DMS79 (cell line): ENCODE measurements at places on chromosomes 1 and 21.
A peak's percentile ranks its signal among the peaks of the same experiment; 100 is the strongest.

DNA sequence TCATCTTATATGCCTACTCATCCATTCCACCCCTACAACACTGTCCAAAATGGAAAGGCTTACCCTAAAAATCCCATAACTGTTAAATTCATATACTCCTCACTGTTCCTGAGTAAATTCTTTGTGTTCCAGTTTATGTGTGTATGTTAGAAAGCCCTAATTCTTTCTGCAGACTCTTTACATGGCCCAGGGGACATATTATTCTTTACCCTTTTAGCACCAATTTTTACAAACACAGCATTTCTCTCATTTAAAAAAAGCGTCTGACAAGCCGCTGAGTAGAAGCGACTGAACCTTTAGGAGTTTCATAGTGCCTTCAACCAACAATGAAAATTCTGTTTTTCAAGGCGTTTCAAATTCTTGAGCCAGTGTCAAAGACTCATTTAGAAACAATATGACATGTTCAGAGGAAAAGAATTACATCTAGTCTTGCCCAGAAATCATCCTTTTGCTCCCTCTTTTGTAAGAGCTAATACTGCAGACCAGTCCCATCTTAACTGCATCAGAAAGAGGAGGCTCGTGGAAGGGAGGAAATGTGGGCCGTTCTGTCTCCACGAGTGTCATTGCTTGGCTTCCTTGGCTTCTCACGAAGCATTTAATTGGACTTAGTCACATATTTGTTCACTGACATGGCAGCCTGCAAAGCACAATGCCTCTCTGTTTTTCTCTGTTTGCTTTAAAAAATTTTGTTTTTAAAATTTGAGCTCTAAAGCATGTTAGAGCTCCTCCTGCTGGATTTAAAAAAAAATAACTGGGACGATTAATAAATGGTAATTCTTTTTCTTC is 21.3 kb upstream of the C1orf105 start:
- no peak for DNase-seq

- peak; percentile 5 for DNase-seq
Observed at GRCh38 chr1:44275991-44276405, 62.7 kb downstream of the DMAP1 start.

DNA sequence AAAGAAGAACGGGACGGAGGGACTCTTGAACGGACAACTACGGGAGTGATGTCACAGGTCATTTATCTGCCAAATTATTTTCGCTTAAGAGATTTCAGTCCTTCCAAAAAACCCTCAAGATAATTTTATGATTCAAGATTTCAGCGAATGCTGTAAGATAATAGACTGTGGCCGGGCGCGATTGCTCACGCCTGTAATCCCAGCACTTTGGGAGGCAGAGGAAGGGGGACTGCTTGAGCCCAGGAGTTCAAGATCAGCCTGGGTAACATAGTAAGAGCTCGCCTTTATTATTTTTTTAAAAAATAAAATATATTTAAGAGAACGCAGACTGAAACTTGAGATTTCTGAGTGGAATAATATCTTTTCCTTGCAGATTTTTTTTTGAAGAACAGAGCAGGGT is 609 bp downstream of the RWDD2B start:
- no peak for DNase-seq

DNA sequence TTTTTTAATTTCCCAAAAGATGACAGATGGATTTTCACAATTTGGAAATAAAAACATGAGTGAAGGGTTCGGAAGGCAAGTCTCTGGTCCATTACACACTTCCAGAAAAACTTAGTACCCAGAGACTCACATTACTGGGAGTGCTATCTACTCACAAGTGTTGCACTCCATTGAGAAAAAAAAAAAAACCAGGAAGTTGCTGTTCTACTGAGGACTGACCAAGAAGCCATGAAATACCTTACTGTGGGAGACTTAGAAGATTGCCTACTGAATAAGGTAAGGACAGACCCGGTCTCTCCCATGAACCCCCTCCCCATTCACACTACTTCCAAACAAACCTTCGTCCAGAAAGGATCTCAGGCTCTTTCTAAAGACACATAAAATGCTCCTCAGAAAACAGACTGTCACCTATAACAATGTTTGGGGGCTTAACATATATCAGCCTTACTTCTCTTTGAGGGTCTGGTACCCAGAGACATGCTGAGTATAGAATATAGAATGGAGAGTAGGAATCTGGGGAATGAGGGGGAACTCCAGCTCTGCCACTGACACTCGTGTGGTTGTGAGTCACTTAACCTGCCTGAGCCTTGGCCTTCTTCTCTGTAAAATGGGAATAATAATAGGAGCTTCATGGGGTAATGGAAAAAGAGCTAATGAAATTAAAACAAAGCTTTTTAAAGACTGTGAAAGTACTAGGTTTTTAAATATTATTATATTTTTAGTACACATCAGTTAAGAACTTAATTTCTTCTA is 1.4 kb downstream of the MAB21L3 start:
- DNase-seq: no peak

DNA sequence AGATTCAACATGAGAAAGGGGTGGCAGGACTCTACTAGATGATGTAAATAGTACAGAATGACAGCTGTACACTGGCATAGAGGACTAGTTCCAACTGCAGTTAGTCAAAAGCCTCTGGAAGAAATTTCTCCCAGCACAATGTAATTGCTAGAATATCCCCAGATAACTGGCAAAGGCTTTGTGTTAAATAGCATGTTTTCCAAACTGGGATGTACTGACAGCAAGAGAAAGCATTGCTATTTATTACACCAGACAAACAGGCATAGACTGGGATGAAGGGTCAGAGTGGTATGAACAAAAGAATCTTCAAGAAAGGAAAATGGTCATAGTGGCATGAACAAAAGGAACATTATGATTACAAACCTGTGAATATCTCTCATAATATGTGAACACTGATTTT is 115.9 kb upstream of the CXADR start:
- DNase-seq: no peak

DNA sequence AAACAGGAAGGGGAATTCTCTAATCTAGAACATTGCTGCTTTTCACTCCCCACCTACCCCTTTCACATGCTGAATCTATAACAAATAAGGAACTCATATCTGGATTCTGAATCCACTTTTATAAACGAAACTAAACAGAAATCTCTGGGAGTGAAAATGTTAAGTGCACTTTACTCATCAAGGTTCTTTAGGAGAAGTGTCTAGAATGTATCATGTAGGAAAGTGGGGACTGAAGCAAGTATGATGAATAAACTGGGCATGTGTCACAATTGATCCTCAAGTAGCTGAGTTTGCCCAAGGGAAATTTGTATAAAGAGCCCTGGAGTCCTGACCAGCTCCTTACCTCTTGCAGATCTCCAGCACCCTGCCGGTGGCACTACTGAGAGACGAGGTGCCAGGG is 19.8 kb downstream of the AVPR1B start:
- no peak for DNase-seq

GRCh38 chr1:28062806-28063205 is 25.6 kb downstream of the EYA3 start:
- no peak for DNase-seq

DNA sequence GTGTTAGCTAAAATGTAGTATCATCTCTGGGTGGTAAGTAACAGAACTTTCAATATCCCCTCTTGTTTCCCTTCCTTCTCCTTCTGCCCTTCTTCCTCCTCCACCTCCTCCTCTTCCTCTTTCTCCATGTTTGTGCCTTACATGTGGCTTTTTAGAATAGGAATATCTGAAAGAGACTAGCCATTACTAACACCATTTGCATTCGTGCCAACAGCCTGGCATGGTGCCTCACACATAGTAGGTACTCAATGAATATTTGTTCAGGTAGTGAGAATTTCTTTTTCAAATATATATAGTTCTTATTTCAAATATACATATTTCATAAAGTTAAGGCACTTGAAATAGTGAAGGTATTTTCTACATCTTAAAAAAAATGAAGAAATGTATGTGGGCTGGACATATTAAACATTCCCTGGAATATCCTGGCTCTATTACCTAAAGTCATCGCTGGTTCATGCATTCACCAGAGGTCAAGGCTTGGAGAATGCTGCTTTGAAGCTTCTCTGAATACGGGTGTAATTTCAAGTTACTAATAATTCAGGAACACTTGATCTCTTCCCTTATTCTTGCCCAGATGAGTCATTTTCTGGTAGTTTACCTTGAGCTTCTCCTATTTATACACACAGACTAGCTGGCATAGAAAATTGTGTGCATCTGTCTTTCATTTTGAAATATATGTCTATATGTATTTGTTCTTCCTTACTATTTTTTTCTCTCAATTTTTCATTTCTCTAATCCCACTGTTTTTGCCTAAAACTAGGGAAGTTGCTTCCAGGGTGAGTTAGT is 319.4 kb downstream of the TGFB2 start:
- DNase-seq: no peak

GRCh38 chr1:217311766-217312165 is 319.1 kb downstream of the GPATCH2 start:
- no peak for DNase-seq
